ENCODE measurements at places on chromosomes 1 and 21.

DNA sequence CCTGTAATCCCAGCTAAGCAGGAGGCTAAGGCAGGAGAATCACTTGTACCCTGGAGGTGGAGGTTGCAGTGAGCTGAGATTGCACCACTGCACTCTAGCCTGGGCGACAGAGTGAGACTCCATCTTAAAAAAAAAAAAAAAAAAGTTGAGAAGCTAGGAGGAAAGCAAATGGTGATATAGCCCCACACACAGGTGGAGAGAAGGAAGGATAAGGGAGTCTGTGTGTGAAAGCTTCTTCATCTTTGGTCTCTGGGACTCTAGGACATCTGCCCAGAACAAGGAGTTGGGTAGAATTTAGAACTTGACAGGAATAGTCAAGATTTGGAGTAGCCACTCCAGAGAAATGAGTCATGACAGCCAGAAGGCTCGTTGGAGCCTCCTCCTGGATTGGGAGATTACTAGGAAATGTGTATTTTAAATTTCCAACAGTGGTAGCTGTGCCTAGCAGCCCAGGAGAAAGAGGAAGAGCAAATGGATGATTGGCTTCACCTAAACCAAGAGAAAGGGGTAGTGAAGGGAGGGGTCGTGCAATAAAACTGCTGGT is 19.9 kb downstream of the NPL start:
- DNase-seq, result no peak

GRCh38 chr1:35587736-35588135 is 14.6 kb downstream of the TFAP2E start:
- no peak for DNase-seq

GRCh38 chr1:174877208-174877673 is 122.5 kb upstream of the CACYBP start:
- no peak for DNase-seq

DNA sequence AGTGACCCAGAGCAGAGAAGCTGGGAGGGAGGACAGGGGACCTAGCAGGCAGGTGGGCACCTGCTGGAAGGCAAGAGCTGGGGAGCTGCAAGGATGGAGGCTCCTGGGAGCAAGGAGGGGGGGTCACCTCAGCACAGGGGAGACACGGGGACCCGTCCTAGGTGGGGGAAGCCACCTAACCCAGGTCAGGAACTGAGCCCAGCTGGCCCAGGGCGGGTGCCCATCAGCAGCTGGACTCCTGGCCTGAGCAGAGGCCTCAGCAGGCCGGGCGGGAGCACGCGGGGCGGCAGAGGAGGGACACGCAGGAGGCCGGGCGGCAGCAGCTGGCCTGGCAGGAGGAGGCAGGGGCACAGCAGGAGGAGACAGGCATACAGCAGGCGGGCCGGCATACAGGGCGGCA is 949 bp downstream of the KRTAP10-1 start:
- no peak for DNase-seq

- no peak for DNase-seq
Observed at GRCh38 chr1:178102218-178102617, 8.3 kb downstream of the RASAL2 start.

Data from activated CD4-positive, alpha-beta T cell treated with anti-CD3 and anti-CD28 coated beads, Interleukin-2, amount 50 U/mL, for 16 hours (primary cell).